ENCODE measurements at places on chromosomes 2 and 18. TPM values are rescaled to one million over a fixed set of nuclear protein-coding genes. Genes with fewer than 3 reads are reported as not detected.
A peak's percentile ranks its signal among the peaks of the same experiment; 100 is the strongest.

DNA sequence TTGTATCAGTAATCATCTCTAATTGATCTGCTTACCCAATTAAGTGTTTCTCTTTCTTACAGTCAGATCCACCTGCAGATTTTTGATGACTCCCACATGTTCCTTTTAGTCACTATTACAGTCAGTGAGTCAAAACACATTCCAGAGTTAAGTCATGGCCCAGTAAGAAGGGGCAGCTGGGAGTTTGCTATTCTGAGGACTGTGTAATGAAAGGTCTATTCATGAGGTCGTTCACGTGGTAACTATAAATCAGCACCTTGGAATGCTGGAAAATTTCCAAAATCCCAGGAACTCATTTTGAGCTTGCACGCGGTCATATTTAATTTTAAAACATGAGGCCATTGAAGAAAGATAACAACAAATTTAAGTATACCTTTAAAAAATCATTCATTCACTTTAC, 252.5 kb downstream of the XIRP2 start:
- H3K27me3 ChIP-seq, result no peaks in the 10 kb centered on the region
- no peaks in the 10 kb centered on the region for H3K4me1 ChIP-seq
- no peaks in the 10 kb centered on the region for H3K36me3 ChIP-seq
- DNase-seq, result no peak
- no peak overlapping the region for H3K27ac ChIP-seq
- no peak overlapping the region for H3K4me3 ChIP-seq

DNA sequence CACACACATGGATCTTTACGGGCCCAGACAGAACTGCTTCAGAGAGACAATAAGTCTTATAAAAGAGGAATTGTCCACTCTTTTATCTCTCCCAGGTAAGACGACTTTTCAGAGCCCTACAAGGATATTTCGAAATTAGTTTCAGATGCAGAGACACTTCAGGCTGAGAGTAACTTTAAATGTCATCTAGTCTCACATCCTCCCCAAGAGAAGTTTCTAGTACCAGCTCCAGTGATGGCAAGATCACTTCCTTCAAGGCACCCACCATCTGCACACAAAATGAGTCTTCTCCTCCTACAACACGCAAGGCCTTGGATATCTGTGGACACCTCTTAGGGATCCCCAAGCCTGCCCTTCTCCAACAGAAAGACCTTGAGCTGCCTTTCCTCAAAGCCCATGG, 39.0 kb upstream of the KLHL29 start:
- no peaks in the 10 kb centered on the region for H3K27me3 ChIP-seq
- H3K4me3 ChIP-seq, result no peak overlapping the region
- no peaks in the 10 kb centered on the region for H3K36me3 ChIP-seq
- H3K4me1 ChIP-seq, result peaks cover under 1% of the 10 kb centered on the region
- H3K27ac ChIP-seq, result no peak overlapping the region
- DNase-seq, result no peak

The CDCA7 gene
- 0.89 TPM for total RNA-seq

DNA sequence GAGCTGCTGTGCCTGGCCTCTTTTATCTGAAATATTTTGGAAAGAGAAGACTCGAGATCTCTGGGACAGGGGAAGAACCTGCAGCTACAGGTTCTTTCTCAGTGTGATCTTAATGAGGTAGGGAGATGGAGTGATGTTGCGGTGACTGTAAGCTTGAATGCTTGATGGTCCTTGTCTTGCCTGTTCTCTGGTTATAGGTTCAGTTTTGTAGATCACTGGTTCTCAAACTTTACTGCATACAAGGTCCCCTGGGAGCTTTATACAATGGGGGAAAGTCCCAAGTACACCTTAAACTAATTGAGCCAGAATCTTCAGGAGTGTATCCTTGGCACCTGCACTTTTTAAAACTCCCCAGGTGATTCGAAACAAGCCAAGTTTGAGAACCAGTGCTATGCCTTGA, 136.7 kb upstream of the CXCR4 start:
- peaks cover 13% of the 10 kb centered on the region for H3K4me1 ChIP-seq
- H3K4me3 ChIP-seq, result no peak overlapping the region
- H3K36me3 ChIP-seq, result no peaks in the 10 kb centered on the region
- H3K27ac ChIP-seq, result no peak overlapping the region

GRCh38 chr2:197297772-197298318, 12.7 kb downstream of the ANKRD44 start:
- no peak overlapping the region for H3K4me3 ChIP-seq
- no peak for DNase-seq
- no peaks in the 10 kb centered on the region for H3K36me3 ChIP-seq
- no peaks in the 10 kb centered on the region for H3K27me3 ChIP-seq
- H3K27ac ChIP-seq, result peak overlapping the region; percentile 6
- peaks cover 60% of the 10 kb centered on the region for H3K4me1 ChIP-seq

DNA sequence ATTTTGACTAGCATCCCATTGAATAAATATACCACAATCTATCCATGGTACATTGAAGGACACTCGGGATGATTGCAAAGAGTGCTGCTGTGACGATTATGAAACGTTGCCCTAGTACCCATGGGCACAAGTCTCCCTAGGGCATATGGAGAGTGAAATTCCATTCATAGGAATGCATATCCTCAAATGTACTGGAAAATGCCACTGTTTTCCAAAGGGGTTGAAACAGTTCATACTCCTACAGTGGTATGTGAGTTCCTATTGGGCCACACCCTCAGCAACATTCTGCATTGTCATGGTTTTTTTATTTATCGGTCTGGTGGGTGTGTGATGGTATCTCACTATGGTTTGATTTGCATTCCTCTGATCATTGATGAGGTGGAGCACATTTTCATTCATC, 130.6 kb downstream of the TWIST2 start:
- H3K36me3 ChIP-seq, result no peaks in the 10 kb centered on the region
- no peak overlapping the region for H3K27ac ChIP-seq
- H3K27me3 ChIP-seq, result no peaks in the 10 kb centered on the region
- H3K4me3 ChIP-seq, result no peak overlapping the region
- H3K4me1 ChIP-seq, result no peaks in the 10 kb centered on the region

All from lower lobe of right lung (tissue), 2 donors.